ENCODE measurements at places on chromosomes 3 and 15.

GRCh38 chr3:7307410-7307809 lies 446.5 kb downstream of the GRM7 start:
- DNase-seq: no peak

DNA sequence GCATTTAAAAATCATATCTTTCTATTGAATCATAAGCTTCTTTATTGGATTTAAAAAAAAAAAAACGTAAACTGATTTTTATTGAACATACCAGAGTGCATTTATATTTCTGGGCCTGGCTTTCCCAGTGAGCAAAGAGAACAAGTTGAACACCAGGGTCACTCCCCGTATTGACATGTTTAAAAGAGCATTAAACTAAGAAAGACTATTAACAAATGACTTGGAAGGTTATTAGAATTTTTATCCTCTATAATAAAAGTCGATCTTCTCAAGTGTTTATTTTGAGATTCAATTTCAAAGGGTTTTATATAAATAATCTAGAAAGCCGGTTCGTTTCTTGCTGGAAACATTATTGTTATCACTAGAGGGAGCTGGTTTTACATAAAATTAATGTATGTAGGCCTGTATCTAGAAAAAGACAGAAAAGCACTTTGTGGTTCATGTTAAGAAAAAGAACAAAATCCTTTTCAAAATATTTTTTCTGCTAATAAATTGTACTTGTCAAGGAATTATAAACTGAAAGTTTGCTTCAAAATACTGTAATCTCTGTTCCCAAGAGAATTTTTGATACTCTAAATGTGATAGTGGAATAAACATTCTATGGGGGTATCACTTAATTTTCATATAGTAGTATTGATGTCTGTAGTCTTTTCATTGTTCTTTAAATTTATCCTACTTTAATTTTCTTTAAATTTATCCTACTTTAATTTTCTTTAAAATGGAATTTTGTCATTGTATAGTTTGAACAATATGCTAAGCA lies 321.8 kb upstream of the MME start:
- DNase-seq: no peak

GRCh38 chr3:168216851-168217250 lies 121.1 kb upstream of the GOLIM4 start:
- no peak for DNase-seq

DNA sequence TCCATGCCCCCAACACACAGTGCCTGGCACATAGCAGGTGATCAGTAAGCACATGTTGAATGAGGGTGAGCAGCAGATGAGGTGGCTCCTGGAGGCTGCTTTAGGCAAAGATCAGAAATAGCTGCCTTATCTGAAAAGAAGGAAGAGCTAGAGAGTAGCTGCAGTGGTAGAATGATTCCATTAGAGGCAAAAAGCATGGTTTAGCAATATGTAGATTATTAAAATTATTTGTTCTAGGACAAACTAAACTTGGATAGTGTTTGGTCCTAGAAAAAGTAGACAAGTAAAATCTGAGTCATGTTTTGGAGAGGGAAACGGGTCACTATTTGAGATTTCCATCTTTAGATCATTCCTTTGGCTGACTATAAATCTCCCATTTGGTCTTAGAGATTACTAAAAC lies 32.1 kb downstream of the KIF7 start:
- DNase-seq: no peak

- DNase-seq: no peak
Observed at GRCh38 chr3:193868590-193868989, 267.4 kb upstream of the HES1 start.

- DNase-seq: no peak
Observed at GRCh38 chr15:71325481-71325880, 210.2 kb downstream of the THSD4 start.

DNA sequence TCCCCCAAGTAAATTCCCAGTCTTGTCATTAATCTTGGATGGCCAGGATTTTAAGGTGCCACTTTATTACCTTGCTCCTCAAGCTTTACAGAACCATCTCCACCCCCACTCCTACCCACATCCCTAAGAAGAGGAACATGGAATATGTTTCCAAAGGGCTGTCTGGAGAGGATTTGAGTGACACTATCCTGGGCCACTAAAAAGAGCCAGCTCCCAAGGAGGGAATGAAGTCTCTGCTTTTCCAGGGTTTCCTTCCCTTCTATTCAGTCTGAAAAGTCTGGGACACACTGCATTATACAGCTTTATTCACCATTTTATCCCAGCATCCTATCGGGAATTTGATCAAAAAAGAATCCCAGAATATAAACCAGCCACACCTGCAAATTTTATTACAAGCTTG lies 35.6 kb upstream of the MECOM start:
- no peak for DNase-seq

- no peak for DNase-seq
Observed at GRCh38 chr15:68618908-68619698, 40.3 kb downstream of the CORO2B start.

- no peak for DNase-seq
Observed at GRCh38 chr3:10702961-10703740, 112.9 kb upstream of the SLC6A11 start.

DNA sequence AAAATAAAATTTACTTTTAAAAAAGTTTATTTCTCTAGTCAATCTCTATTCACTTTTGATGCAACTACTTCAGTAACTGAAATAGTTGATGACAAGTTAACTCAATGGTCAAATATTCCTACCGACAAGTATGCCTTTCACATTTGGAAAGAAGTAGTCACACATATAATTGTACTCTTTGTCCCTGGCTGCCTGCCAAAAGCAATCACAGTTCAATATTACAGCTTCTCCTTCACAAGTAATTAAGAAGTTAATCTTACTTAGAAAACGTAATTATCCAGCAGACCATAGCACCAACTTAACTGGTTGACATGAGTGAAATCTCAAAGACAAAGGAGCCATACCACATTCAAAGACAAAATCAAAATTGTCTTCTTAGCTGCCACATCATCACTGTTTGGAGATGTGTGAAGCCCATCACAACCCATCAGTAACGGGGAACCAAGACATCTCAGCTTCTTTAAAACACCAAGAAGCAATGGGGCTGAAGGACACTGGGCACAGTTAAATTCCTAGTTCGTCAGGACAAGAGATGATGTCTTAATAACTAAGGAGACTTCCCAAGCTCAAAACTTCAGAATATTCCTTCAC lies 86.1 kb downstream of the PLCH1 start:
- DNase-seq: no peak

DNA sequence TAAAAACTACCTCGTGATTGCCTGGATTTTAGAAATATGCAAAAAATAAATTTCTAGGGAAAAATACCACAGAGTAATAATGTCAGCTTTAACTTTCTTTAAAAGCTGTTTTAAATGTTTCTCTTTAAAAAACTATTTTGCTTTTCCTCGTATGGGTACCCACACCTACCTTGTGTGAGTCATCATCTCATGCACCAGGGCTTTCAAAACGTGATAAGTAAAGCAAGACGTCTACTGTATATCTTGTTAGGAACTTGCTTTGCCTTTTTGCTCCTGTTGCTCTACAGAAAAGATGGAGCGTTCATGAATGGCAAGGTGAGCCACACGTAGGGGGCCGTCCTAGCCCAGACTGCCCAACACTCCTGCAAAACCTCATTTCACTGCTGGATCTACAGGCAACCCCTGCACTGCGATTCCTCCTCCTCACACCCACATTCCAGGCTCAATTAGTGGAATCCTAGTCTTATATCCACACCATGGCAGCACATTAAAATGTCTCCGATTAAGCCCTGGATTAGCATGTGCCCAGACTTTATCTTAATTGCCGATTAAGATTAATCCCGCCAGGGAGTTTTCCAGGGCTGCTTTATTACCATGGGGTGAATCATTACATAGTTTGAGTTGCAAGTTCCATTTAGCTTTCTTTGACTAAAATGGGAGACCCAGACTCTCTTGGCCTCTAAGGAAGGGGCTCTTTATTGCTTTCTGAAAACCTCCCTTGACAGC lies 293.6 kb upstream of the ICE2 start:
- no peak for DNase-seq

GRCh38 chr3:17584066-17584465 lies 158.4 kb downstream of the TBC1D5 start:
- DNase-seq: no peak
